ENCODE measurements at places on chromosomes 5 and 9.

GRCh38 chr5:136084698-136085097 lies 47.9 kb upstream of the SMAD5 start:
- no peak for DNase-seq

DNA sequence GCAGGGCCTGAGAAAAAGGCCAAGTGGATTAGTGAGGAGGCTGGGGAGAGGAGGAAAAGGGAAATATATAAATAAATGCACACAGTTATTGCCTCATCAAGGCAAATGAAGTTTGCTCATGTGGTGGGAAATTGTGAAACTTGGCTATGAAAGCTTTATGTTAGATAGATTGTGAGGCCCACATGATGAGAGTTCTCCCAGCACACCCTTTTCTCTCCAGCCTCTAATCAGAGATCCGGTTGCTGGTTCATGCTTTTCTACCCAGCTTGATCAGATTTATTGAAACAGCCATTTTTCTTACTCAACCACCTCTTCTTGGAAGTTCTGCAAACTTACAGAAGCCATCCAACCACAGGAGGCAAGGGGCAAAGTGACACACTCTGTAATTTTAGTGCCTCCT lies 125.8 kb upstream of the KLF4 start:
- DNase-seq = no peak

- no peak for DNase-seq
These were observed 253.0 kb downstream of the MARCHF11 start for GRCh38 chr5:15926586-15926985.

GRCh38 chr5:172876578-172876977 lies 42.5 kb downstream of the ERGIC1 start:
- DNase-seq = no peak

GRCh38 chr5:62134811-62135210 lies 171.2 kb upstream of the KIF2A start:
- DNase-seq = no peak

DNA sequence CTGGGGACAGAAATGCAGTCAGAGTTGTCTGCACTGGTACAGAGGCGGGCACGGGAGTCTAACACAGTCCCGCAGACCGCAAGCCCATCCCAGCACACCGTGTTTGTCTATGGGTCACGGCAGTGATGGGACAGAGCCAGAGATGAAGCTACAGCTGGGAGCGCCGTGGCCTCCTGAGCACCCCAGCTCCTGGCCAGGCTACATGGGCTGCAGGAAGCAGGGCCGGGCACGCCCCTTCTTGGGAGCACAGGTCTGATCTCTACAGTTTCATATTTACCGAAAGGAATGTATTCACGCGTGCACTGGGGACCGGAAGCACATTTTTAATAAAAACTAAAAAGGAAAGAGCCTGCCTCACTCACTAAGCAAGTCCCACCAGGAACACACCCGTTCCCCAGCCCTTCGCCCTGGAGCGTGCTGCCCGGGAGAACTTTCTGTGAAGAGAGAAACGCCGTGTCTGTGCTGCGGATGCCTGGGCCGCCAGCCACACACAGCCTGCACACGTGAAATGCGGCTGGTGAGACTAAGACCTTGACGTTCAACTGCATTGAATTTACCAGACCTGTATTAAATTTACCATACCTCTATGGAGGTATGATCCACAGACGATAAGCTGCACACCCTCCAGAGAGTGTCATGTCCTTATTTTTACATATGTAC lies 81.1 kb downstream of the VAV2 start:
- DNase-seq = no peak

GRCh38 chr5:34916518-34916917 lies 1.0 kb downstream of the BRIX1 start:
- no peak for DNase-seq

- no peak for DNase-seq
These were observed 9.7 kb upstream of the CYSTM1 start for GRCh38 chr5:140165101-140165922.
